ENCODE measurements at places on chromosomes 12 and 14. TPM values are rescaled to one million over a fixed set of nuclear protein-coding genes. Genes with fewer than 3 reads are reported as not detected.

The CATSPERB gene
- 0.80 TPM for total RNA-seq

The TTC6 gene
- total RNA-seq, result 0.27 TPM

The GLIPR1L1 gene
- total RNA-seq, result not detected

The FIGNL2 gene
- total RNA-seq, result 1.2 TPM

The SELPLG gene
- total RNA-seq, result 2.8 TPM

The IQSEC3 gene
- 1.1 TPM for total RNA-seq

The MYH6 gene
- 0.66 TPM for total RNA-seq

The RPL10L gene
- total RNA-seq, result not detected

The SRRM4 gene
- total RNA-seq, result 0.13 TPM

The TPPP2 gene
- 0.44 TPM for total RNA-seq

The LRP1 gene
- 82.7 TPM for total RNA-seq

The CEBPE gene
- total RNA-seq, result 0.13 TPM

The NFE2 gene
- 1.6 TPM for total RNA-seq

The TAOK3 gene
- total RNA-seq, result 15.2 TPM

The CCER1 gene
- not detected for total RNA-seq

The RAP1B gene
- total RNA-seq, result 77.4 TPM

Data from muscle of leg (tissue), 16 donors.